Stimulated activated CD4-positive, alpha-beta T cell treated with anti-CD3 and anti-CD28 coated beads, Interleukin-1b, Interleukin-23, amount 100 ng/mL, for 24 hours (primary cell): ENCODE measurements at places on chromosomes 1 and 21.

DNA sequence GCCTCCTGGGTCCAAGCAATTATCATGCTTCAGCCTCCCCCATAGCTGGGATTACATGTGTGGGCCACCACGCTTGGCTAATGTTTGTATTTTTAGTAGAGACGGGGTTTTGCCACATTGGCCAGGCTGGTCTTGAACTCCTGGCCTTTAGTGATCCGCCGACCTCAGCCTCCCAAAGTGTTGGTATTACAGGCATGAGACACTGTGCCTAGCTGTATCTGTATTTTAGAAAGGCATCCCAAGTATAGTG lies 69.3 kb downstream of the NKAIN1 start:
- no peak for DNase-seq

- no peak for DNase-seq
Observed at GRCh38 chr1:179742717-179743678, at the start of gene FAM163A. FAM163A (plus strand) TSS chr1:179743291; CDS start chr1:179813098, 69,807 bp downstream.

DNA sequence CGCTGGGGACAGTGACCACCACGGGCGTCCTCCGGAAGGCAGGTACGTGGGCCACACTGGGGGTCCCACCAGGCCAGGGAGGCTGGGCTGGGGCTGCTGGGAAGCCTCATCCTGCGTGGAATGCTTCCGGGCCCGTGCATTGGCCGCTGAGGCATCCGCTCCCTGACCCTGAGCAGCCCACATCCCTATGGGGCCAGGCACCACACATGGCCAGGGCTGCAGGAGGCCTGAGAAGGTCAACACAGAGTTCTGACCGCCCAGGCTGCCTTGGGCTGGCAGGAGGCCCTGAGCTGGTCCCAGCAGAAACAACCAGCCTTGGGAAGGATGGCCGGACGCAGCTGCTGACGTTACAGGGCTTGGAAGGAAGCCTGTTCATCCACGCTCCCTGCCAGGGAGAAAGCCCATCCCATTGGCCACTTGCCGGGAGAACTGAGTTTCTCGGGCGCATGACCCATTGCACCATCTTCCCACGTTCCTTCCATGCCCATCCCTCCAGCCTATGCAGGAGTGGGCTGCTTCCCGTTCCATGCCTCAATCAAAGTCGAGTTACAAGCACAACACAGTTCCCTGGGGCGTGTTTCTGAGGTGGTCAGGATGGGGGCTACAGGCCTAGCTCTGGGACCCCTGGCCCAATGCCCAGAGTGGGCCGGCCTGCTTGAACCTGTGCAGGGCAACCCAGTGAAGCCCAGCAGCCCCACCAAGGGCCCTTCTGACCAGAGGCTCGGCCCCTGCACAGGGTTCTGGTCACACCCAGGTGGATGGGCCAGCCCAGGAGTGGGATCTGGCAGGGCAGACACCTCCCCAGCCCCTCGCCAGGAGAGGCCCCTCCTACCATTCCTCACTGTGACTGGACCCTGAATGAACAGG lies 31.7 kb downstream of the TRIM11 start:
- no peak for DNase-seq

- no peak for DNase-seq
Observed at GRCh38 chr1:39722495-39722894, 16.2 kb upstream of the PPIE start.

DNA sequence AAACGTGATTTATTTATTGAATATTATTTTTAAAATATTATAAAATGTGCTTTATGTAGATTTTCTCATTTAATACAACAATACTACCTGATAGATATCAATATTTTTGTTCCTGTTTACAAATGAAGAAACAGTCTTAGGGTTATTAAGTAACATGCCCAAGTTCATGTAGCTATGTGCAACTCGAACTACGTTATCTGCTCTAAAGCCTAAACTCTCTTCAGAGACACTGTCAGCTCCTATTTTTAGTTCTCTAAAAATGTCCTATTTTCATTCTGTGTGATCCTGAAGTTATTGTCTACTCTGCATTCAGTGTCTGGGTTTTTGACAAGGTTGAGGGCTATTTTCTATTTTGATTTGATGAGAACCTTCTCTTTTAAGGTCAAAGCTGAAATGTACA lies 550.1 kb upstream of the B3GALT2 start:
- no peak for DNase-seq

GRCh38 chr1:65939191-65939590 lies 146.5 kb downstream of the PDE4B start:
- DNase-seq: no peak

GRCh38 chr1:224067621-224068457 lies 46.1 kb upstream of the FBXO28 start:
- DNase-seq: no peak

DNA sequence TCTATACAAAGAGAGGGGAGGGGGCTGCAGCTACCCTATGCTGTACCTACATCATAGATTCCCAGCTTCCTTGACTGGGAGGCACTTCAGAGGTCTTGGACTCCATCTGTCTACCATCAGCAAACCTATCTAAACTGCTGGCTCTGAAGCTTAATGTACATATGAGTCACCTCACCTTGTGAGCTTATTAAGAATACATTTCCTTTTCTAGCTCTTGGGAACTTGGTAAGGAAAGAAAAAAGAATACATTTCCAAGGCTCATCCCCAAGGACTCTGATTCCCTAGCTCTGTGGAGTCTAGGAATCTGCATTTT lies 50.0 kb upstream of the PRELP start:
- no peak for DNase-seq

DNA sequence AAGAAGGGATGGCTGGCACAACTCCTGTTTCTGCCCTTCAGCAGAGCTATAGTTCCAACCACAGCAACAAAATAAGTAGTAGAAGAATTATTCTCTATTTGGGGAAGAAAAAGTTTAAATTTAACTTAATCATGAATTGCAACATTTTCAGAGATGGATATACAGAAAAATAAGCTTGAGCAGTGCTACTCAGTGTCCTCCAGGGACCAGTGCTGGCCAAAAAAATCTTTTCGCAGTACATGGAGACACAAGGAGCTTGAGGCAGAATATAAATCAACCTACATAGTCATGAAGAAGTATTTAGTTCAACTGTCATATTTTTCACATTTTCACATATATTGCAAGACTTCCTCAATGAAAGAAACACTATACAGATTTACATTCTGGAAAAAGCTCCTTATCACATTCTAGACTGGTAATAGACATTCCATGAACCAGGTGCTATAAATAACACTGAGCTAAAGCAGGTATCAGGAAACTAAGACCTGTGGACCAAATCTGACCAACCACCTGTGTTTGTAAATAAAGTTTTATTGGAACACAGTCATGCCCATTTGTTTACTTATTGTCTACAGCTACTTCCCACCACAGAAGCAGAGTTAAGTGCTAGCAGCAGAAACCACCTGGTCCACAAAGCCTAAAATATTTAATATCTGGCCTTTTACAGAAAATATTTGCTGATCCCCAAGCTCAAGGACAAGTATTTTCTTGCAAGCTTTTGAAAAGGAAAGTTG lies 101.9 kb downstream of the RGS21 start:
- DNase-seq: no peak

DNA sequence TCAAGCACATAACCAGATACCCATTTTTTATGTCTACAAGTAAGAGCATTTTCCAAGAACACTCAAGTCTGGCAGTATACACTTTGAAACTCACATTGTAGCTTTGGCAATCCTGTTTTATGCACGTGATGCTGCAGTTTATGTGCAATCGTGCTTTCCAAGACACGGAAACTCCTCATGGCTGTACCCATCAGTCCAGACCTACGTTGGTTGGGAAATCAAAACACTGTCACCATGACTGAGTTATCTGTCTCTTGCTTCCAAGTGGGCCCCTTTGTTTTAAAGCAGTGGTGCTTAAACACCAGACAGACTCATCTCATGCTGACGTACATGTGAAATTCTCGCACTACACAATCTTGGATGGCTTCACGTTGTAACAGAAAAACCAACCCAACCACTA lies 192.8 kb downstream of the LTN1 start:
- no peak for DNase-seq

DNA sequence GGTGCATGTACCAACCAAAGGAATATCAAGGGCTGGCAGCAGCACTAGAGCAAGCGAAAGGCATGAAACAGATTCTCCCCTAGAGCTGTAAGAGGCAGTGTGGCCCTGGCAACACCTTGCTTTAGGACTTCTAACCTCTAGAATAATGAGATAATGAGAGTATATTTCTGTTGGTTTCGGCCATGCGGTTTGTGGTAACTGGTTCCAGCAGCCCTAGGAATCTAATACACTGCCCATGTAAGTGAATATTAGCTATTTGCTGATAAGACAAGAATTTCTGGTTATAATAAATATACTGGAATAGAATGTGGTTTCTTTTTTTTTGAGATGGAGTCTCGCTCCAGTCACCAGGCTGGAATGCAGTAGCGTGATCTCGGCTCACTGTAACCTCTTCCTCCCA lies 199.4 kb downstream of the GABPA start:
- DNase-seq: no peak

GRCh38 chr1:89908273-89908671 lies 86.6 kb upstream of the ZNF326 start:
- DNase-seq: no peak

GRCh38 chr1:236836157-236836556 lies 41.1 kb downstream of the MTR start:
- DNase-seq: no peak

DNA sequence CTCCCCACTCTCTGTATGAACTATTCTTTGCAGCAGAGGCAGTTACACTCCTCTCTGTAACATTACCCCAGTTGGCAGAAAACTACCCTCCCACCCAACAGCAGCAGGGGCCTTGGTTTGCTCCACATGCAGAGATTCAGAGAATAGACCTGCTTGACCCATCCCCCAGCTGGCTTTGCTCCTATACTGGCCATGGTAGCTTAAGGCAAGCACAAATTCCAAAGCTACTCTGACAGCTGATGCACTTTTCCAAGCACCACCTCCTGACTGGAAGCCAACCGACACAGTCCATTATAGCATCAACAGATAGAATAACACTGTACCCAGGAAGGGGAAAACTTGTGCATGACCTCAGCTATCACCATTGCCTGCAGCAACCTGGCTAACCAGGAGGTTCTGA lies 846.5 kb upstream of the NCAM2 start:
- DNase-seq: no peak

DNA sequence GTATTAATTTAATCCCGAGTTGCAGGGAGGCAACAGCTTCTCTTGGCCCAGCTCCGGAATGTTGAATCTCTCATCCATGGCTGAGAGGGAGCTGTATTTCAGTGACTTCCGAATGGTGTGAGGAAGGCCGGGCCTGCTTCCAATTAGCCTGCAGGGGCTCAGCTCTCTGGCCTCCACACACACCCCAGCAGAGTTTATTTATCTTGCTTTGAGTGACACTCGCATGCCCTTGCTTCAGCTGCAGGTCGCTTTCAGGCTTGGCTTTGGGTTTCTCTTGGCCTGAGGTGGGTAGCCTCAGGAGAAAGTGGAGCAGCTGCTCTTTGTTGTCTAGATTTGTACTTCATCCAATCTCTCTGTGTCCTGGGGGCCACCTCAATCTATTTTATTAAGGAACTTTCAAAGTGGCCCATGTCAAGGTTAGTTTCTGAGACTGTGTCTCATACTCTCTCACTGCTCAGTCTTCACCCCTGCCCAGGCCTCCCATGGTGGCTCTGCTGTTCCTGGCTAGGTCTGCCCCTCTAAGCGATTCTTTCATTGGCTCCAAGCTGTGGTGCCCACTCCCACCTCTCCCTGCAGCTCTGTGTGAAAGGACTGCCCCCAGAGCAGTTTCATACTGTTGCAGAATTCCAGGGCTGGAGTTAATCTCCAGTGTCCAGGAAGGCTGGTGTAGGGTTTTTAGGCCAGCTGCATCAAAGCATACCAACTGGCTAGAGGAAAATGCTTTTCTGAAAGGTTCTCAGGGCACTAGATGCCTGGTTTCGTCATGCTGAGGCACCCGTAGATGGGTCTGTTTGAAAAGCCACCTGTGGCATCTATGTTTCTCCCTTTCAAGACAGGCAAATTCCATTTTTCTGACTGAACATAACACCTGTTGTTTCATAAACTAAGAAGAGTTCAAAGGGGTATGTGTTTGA lies 153.5 kb downstream of the PLXNA2 start:
- DNase-seq: no peak

- no peak for DNase-seq
Observed at GRCh38 chr1:32876341-32877210, 5.9 kb upstream of the FNDC5 start.

GRCh38 chr1:10114746-10115145 lies 82.0 kb downstream of the UBE4B start:
- DNase-seq: no peak

- no peak for DNase-seq
Observed at GRCh38 chr1:147515045-147515869, 26.0 kb upstream of the BCL9 start.

GRCh38 chr1:220701974-220702373 lies 11.8 kb downstream of the C1orf115 start:
- no peak for DNase-seq

GRCh38 chr1:37901191-37901892 lies 42.0 kb upstream of the MTF1 start:
- DNase-seq: no peak

- DNase-seq: no peak
Observed at GRCh38 chr1:183697814-183698590, 44.9 kb upstream of the APOBEC4 start.

GRCh38 chr1:67686267-67687197 lies 1.5 kb downstream of the GADD45A start:
- peak; percentile 24 for DNase-seq

DNA sequence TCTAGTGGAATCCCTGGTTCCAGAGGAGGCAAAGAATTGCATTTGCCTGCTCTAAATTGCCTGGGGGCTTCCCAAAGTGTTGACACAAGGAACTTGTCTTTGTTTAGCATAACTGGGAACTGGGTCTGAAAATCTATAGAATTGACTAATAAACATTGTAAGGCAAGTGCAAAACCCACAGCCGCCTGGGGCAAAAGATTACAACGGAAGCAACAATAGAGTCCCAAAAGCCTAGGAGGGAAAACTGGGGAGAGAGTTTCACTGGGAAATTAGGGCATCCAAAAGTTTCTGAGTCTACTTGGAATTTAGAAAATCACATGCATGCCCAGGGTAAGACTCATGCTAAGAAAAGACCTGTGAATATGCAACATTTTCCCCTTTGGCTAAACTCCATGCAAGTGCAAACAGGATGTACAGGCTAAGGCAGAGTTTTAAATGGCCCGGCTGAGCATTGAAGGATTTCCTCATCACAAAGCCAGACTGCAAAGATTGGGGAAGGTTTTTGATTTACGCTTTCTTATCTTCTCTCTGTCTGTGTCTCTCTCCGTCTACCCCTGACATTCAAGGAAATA lies 725.3 kb upstream of the NCAM2 start:
- DNase-seq: no peak
